Subcutaneous adipose tissue (tissue), 4 donors: ENCODE measurements at places on chromosomes 2 and 18. TPM values are rescaled to one million over a fixed set of nuclear protein-coding genes. Genes with fewer than 3 reads are reported as not detected.

Gene GLI2
- 1.5 TPM for total RNA-seq

Gene SH3BP4
- total RNA-seq = 19.7 TPM

Gene VAMP8
- total RNA-seq = 140 TPM

Gene FAM168B
- total RNA-seq = 86.5 TPM

Gene UNC80
- total RNA-seq = not detected

Gene FIGN
- 9.5 TPM for total RNA-seq
